CD4-positive, alpha-beta T cell (primary cell): ENCODE measurements at places on chromosomes 5 and 9.

GRCh38 chr5:66655395-66656324, 59.5 kb downstream of the MAST4 start:
- no peak for DNase-seq

GRCh38 chr9:113963017-113963620, 87.0 kb downstream of the ZNF618 start:
- no peak for DNase-seq

GRCh38 chr5:61277781-61278180, 54.3 kb upstream of the ZSWIM6 start:
- no peak for DNase-seq

DNA sequence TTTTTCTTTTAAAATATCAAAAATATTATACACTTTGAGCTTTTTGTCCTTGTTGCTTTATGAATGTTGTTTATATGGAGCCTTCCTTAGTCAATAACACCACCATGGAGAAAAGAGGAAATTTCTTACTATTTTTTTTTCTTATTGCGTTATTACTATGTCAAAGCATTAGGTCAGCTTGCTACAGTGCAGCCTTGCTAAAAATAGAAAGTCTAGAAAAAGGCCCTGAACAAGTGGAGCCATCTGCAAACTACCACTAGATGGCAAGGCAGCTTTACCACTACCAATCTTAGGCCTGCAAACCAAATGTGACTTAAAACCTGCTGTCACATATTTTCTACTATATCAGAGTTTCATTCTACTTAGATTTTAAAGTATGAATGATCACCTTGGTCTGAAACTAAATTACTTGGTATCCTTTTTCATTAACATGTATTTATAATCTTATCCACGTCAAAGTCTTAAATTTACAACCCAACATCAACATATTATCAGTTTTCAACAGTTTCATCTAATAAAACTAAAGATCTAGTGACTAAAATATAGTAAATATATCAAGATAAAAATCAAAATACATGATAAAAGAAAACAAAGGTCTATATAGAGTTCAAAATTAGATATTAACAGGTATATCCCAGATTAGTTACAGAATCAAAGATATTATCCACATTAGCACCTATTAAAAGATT, 113.1 kb upstream of the ACOT12 start:
- DNase-seq = peak; percentile 1

- no peak for DNase-seq
Observed at GRCh38 chr9:37350486-37351190, 71.9 kb upstream of the GRHPR start.
